T-helper 9 cell (primary cell): ENCODE measurements at places on chromosomes 6 and 20.

DNA sequence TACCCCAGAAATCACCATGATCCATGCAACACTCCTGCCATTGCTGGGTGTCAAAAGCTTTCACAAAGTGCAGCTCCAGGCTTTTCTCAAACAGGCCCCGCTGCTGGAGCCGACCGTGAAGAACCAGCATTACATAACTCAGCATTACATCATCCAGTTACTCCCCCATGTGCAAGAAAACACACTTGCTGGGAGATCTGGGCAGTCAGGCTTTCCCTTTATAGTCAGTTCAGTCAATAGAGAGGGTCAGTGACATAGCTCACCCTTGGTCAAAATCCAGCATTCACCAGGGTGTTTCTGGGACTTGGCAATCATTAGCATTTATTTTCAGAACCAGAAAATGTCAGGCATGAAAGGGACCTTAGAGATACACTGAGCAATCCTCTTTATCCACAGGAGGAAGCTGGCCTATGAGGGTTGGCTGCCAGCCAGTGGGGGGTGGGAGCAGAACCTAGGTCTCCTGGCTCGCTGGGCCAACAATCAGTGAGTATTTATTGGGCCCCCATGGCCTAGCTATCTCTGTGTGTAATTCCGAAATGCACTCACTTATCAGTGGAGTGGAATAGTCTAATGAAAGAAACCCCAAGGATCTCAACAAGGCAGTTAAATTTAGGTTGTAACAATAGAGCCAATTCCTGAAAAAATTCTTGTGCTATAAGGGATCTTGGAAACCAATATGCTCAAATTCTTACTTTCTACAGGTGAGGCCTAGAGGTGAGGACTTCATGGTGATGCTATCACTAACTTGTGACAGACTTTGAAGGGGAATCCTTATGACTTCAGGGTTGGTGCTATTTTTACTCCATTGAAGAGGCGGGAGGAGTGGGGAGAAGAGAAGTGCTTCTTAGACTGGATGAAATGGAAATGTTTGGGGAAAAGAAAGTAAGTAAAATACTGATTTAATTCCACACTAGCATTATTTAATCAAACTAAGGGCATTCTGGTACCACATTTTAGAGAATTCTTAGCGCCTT, 54.6 kb downstream of the LYRM4 start:
- DNase-seq, result no peak

DNA sequence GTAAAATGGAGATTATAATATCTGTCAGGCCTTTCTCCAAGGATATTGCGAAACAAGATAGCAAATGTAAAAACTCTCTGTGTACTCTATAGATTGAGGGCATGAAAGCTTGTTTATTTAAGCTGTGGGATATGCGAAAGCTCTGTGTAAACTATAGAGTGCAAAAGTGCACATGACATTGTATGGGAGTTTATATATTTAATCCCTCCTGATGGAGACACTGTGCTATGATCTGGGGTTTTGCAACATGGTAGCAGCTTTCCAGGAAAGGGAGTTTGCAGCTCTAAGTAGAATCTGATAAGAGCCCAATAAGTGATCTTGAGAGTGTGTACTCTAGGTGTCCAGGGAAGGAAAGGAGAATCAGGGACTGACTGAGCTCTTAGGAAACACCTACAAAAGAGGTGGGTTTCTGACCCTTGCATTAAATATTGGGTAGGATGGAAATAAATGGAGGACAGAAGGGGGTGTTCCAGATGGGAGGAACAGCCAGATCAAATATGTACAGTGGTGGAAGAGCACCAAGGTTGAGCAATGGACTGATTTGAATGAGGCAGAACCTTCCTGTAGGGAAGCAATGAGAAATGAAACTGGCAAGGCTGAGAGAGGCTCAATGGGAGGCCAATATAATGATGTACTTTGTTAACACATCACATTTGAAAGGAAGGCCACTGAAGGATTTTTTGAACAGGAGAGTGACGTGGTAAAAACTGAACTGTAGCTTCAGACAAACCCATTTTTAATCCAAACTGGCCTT, 450.1 kb downstream of the GJA1 start:
- no peak for DNase-seq

DNA sequence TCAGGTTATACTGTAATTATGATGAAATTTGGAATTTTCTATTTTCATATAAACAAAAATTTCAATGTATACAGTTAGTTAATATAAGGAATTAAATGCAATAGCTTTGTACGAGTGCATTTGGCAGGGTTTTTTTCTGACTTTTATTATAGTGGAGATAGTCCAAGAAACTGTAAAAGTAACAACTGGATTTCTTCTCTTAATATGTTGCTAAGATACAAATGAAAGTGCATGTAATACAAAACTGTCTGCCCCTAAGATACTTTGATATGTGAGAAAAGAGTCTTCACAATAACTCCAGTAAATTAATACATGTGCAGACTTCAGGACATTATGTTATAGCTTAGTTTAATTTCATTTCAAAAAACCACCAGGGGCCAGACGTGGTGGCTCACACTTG, 721.4 kb downstream of the CBLN4 start:
- no peak for DNase-seq

DNA sequence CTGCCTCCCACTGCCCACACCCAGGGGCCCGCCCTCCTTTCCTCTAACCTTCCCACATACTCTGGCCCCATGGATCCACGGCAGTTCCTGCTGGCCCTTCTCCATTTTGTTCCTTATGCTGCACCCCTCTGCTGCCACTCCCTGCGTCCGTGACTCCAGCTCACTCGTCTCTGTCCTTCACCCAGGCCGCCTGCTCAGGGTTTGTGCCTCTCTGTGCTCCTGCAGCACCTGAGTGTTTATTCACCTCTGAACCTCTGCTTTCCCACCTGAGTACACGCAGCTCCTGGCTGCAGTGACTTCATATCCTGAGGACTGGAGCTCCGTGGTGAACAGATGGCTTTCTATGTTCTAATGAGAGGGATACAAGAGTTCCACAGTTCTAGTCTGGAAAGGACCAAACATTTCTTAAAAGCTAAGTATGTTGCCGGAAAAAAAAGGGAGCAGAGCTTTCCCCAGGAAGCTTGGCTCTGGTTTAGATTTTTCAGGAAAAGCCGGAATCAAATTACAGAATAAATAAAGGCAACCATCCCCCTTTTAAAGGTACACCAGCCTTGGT, 1.5 kb upstream of the GNRH2 start:
- no peak for DNase-seq

DNA sequence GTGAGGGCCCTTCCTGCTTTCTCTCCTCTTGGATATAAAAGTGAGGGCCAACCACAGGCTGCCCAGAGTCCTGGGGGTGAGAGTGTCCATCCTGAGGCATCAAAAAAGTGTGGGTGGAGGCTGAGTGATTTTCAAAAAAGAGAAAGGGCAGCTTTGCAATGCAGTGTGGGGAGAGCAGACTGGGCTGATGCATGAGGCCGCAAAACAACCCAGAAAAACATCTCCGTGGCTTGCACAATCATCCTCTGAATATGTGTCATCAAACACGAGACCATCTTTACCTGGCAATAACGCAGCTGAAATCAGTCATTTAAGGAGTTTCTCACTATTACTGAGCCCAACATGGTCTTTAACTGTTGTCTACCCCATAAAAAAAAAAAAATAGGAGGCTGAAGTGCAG, 191.2 kb upstream of the SOX4 start:
- no peak for DNase-seq

DNA sequence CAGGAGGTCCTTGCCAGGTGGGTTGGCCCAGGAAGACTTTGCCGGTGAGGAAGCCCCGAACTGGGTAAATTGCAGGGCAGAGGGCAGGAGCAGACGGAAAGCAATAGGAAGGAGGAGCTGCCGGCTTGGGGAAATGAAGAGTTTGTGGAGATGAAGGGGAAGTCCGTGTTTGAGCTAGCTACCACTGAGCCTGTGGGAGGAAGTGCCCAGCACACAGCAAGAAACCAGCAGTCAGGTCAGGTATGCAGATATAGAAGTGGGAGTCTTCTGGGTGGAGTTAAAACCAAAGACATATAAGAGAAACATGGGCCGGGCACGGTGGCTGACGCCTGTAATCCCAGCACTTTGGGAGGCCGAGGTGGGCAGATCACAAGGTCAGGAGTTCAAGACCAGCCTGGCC, 34.7 kb downstream of the CD24 start:
- DNase-seq, result no peak

GRCh38 chr6:151166180-151166579, 73.6 kb upstream of the AKAP12 start:
- no peak for DNase-seq
